ENCODE measurements at places on chromosomes 11 and 22.

DNA sequence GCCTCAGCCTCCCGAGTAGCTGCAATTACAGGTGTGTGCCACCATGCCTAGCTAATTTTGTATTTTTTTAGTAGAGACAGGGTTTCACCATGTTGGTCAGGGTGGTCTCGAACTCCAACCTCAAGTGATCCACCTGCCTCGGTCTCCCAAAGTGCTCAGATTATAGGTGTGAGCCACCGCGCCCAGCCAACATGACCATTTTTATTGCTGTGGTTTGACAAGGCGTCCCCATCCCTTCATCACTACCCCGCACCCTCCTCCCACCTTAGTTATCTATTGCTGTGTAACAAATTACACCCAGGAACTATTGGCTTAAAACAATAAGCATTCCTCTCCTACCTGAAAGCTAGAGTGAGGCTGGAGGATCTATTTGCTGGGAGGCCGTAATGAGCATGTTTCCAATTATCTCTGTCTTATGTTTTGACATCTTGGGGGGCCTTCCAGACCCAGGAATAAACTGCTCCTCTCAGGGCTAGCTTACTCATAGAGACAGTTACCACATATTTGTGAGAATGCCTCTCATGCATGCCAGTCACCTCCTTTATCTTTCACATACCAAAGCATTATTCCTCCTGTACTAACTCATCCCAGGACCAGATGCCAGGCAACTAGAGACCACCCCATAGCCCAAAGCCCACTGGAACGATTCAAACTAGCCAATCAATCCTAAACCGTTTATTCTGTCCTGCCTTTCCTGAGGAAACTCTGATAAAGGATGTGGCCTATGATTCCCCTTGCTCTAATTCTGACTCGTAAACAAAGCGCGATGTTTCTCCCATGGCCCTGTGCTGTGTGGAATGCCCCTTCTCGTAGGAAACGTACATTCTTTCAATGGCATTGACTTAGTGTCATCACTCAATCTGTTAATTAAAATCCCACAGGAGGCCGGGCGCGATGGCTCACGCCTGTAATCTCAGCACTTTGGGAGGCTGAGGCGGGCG lies 19.4 kb downstream of the SNU13 start:
- DNase-seq, result no peak

DNA sequence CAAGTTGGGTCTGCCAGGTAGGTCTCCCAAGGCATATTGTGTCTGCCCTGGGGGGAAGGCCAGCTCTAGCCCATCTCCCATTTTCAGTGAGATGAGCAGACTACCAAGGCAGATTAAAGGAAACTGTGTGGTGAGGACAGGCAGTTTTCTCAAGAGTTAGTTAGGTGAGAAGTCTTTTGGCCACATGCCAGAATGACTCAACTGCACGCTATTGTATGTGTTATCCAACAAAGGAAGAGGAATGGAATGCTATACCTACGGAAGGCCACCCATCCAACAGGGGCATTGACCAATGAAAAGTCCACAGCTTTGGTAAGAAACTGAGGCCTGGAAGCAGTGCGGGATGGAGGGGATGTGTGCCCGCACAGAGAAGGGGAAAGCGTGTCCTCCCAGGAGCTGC lies 941.7 kb downstream of the NTM start:
- no peak for DNase-seq

DNA sequence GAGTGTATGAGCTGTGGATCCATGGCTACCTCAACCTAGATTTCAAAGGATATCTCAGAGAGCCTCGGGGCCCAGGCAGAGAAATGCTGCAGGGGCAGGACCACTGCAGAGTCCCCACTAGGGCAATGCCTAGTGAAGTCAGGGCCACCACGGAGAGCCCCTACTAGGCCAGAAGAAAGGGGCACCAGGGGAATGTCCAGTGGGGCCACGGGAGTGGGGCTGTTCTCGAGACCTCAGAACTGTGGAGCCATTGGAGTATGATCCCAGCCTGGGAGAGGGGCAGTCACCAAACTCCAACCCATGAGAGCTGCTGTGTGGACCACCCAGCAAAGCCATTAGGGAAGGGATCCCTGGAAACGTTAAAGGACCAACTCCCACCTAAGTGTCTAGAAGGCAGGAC lies 24.5 kb downstream of the RTL6 start:
- no peak for DNase-seq

DNA sequence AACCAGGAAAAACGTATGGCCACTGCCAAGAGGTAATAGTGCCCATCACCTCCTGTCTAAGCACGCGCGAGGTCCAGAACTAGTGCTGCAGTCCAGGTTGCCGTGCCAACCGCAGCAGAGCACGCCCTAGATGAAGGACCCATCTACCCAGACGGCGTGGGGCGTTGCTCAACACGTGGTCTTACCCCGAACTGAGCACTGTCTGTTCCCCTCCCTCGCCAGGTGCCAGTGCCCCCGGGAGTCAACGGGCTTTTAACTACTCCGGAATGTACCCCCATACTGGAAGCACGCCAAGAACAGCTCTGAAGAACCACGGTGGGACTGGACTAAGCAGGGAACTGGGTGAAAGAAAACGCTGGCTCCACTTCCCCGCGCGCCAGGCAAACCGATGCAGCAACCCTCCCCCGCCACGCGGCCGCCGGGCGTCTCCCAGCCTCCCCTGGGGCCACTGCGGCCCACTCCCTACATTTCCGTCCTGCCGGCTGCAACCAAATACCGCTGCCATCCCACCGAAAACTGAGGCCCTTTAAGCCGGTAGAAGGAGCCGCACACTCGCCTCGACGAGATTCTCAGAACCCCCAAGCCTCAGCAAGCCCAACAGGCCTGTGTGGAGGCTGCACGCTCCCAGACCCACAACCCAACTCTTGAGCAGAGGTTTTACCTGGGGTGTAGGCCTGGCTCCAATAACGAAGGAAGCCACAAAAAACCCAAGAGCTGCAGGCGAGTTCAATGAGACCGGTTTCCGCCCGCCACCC lies at the start of gene HSPA8:
Gene HSPA8 (minus strand): TSS at position 734 of the 755 bp plus-strand sequence. CDS start 812 bp downstream, outside the sequence.
- DNase-seq, result peak; percentile 46

GRCh38 chr11:36295926-36296325 lies at the start of gene PRR5L:
TSS of gene PRR5L (plus strand) at chr11:36296288. CDS start at chr11:36401122, 104,834 bp downstream.
- DNase-seq, result no peak
